ENCODE measurements at places on chromosomes 3 and 15.

DNA sequence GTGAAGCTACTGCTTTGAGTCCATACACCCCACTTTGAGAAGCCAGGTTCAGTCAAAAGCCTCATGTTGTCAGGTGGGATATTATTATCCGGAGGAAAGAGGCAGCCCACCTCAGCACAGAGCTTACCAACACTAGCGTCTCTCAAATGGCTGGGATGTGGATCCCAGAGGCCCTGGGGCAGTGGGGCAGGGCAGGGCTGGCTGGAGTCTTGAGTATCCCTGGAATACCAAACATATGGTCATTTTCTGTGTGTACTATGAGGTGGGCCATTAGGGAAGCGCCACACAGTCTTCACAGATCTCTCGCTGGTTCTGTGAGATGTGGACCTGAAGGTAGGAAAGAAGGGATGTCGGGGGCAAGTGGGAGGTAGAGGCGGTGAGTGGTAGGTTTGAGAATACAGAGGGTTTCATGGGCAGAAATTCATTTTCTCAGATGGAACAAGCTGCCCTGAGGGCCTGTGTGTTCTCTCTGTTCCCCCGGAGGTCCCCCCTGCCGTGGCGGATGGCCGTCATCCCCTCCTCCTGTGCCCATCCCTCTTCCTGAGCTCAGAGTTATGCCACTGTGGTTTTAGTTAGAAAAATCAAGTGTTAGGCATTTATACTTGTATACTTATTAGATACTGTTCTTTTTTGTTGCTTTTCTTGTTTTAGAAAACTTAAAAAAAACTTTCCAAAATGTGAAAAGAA, 66.4 kb downstream of the USP13 start:
- no peak for DNase-seq

DNA sequence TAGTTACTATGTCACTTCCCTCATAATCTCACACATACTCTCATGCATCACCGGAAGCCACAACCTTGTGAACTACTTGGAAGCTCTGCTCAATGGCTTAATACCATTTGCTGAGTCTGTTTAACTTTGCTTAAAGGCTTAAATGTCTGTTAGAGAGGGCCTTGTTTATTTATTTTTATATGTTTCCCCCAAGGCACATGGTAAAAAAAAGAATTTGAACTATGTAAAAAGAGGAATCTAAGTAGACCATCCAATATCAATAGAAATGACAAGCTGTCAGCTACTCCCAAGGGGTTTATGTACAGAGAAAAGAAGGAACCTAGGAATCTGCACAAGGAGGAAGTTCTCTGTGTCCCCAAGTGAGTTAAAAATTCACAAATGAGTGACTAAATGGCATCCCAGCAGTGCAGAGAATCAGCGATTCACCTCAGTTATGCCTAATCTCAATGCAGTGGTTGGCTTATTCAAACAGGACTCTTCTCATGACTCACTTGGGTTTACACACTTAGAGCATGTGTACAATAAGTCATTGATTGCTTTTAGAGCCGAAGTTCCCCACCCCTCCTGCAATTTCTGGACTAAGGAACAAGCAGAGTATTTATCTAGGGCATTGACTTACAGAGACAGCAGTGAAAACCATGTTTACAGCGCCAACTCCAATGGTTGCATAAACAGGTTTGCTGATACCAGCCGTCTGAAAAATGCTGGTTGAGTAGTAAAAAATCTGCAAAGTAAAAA, 24.4 kb downstream of the SLC2A2 start:
- DNase-seq = no peak

GRCh38 chr3:138327831-138328230, 1.8 kb downstream of the NME9 start:
- DNase-seq = no peak

DNA sequence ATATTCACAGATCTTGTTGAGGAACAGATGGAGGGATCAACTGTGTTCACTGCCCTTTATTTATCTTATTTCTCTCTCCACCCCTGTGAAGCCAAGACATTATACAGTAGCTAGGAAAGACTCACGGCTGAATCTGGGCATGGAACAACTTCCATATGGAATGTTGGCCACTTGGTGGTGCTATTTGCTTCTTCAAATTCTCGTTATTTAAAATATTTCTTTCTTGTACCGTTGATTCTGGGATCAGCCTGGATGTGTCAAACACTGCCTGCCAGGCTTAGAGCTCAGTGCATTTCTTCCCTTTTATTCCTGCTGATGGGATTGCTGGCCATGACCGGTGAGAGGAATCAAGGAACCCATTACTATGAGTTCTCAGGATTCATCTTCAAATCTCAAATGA, 17.5 kb upstream of the GASK1A start:
- peak; percentile 14 for DNase-seq

DNA sequence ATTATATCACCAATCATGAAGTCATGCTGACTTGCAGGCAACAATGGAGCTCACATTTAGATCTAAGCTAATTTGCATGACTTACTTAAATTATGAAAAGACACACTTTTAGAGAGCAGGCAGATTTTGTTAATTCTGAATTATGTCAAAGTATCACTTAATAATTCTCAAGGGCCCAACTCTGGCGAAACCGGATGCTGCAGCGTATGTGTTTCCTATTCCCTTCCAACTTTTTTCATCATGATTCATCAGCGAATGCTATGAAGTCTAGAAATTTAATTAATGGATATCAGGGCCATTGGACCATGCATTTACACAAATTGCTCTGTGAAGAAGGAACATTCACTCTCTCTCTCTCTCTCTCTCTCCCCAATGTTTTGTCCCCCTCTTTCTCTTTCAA, 63.5 kb upstream of the GOLGA8A start:
- no peak for DNase-seq

DNA sequence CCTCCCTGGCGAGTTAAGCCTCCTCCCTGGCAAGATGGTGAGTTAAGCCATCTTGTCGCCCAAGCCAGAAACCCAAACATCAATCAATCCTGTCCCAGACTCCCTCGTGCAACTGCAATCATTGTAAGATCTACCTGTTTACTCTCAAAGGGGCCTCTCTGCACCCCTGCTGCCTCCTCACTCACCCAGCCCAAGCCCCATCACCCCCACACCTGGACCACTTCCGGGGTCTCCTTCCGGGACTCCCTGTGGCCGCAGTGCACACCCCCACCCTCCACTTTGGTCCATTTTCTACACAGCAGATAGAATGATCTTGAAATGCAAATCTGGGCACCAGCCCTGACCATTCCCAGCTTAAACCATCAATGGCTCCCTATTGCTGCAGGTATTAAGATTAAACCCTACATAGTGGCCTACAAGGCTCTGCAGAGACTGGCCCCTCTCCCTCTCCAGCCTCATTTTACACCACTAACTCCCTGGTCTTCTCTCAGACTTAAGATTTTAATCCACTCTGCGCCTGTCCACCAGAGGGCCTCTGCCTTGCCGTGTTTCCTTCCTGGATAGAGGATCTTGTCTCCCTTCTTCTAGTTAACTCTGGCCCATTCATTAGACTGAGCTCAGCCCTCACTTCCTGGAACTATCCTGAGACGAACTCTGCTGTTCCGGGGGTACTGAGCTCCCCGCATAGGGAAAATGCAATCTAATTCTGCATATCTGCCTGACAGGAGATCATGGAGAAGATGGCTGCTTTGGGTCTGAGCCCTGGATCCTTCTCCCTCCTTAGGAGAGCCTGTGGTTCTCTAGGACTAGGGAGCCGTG, 41.9 kb upstream of the SLC6A1 start:
- DNase-seq = no peak

GRCh38 chr15:35279811-35280210, 194.7 kb upstream of the NANOGP8 start:
- no peak for DNase-seq

- DNase-seq = no peak
These were observed 2.1 kb downstream of the AMIGO3 start for GRCh38 chr3:49717211-49717958.

DNA sequence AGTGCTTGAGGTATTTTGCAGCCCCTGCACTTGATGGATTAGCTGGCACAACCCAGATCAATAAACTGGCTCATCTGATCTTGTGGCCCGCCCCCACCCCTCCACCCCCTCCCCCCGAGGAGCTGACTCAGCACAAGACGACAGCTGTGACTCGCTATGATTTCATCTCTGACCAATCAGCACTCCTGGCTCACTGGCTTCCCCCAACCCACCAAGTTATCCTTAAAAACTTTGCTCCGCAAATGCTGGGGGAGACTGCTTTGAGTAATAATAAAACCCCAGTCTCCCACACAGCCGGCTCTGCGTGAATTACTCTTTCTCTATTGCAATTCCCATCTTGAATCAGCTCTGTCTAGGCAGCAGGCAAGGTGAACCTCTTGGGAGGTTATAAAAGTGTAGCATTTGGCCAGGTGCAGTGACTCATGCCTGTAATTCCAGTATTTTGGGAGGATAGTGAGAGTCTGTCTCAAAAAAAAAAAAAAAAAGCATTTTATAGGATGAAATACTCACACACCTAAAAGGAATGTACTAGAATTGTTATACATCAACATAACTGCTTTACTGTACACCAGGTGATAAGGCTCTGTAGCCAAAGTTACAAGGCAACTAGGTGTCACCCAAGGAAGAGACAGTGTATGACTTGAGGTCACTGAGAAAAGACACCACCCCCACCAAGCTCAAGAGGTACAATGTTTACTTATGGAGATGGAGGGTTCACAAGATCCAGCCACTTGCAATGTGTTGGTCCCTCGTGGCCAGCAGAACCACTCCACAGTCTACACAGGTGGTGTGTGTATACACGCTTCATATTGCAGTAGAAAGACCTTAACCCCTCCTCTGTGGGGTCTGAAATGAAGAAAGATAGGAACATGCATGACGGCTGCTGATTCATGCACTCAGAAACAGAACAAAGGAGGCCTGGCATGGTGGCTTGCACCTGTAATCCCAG, 8.6 kb downstream of the ZNF445 start:
- DNase-seq = no peak

DNA sequence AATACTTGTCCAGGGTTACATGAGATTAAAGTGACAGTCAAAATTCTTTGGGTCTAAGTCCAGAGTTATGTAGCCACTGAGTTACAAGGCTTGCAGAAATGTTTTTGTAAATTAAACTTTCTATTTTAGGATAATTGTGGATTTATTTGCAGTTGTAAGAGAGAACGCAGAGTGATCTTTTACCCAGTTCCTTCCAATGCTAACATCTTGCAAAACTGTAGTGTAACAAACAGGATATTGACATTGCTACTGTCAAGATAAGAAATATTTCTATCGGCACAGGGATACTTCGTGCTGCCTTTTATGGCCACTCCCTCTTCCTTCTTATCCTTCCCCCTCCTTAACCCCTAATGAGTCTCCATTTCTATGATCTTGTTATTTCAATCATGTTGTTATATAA, 1022.9 kb downstream of the MCTP2 start:
- no peak for DNase-seq

GRCh38 chr15:100726421-100727190, 124.2 kb downstream of the ASB7 start:
- DNase-seq = no peak

DNA sequence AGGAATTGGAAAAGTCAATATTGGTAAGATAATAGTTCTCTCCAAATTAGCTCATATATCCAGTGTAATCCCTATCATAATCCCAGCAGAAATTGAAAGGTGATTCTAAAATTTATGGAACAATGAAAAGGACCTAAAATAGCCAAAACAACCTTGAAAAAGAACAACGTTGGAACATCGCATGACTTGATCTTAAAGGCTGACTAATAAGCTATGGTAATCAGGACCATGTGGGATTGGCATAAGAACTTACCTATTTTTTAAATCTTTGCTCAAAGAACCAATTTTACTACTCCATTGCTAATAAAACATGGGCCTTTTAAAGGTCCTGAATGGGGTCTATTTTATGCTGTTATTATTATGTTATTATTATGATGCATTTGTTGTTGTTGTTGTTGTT, 40.9 kb downstream of the B3GNT5 start:
- DNase-seq = no peak

DNA sequence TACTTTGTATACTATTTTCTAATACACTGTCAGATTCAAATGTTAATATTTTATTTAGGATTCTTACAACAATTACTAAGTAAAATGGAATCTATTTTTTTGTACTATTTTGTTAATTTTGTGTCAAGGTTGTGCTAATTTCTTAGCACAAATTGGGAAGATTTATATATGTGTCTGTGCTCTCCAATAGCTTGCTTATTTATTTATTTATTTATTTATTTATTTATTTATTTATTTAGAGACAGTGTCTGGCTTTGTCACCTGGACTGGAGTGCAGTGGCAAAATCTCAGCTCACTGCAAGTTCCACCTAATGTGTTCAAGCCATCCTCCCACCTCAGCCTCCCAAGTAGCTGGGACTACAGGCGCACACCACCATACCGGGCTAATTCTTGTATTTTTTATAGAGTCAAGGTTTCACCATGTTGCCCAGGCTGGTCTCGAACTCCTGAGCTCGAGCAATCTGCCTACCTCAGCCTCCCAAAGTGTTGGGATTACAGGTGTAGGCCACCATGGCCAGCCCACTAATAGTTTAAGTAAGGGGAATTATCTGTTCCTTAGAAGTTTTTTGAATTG, 34.6 kb downstream of the CTXND1 start:
- no peak for DNase-seq

DNA sequence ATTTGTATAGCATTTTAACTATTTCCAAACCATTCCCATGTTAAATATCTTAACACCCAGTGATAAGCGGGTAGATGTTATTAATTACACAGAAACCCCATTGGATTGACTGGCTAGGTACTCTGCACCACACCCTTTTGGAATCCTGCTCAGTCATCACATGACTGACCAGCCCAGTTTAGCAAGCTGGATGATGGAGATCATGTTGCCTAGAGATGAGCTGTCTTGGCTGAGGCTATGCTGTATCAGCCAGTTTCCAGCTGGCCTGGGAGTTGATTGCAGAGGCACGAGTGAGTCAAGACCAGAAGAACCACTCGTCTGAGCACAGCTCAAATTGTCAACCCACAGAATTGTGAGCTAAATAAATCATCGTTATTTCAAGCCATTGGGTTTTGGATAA, 124.6 kb downstream of the ZNF621 start:
- DNase-seq = no peak

GRCh38 chr15:36958606-36959005, 141.7 kb downstream of the MEIS2 start:
- no peak for DNase-seq

GRCh38 chr3:180180795-180181194, 144.1 kb upstream of the PEX5L start:
- no peak for DNase-seq

GRCh38 chr15:49270541-49271421, 100.7 kb downstream of the GALK2 start:
- DNase-seq = no peak

DNA sequence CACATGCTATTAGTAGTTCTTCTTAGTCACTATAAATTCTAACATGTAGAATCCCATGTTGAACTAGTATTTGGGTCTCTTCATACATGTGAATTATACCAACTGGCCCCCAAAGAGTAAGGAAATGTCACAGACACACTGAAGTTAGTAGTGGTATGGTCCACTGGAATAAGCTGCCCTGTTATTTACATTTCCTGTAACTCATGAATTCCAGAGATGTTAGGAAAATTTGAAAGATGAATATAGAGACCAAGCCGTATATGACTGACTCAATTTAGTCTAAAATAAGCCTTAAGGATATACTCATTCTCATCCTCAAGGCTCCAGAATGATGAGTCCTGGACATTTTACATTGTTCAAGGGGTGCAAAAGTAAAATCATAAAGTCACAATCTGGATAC, 81.2 kb downstream of the FBXL22 start:
- no peak for DNase-seq

GRCh38 chr15:100663915-100664281, 61.5 kb downstream of the ASB7 start:
- no peak for DNase-seq

Measured in NCI-H1105 (cell line).